ENCODE measurements at places on chromosomes 5 and 9.
A peak's percentile ranks its signal among the peaks of the same experiment; 100 is the strongest.

GRCh38 chr5:40603378-40603777, 76.3 kb upstream of the PTGER4 start:
- no peak for DNase-seq

GRCh38 chr9:17742067-17742466, 163.2 kb downstream of the SH3GL2 start:
- no peak for DNase-seq

DNA sequence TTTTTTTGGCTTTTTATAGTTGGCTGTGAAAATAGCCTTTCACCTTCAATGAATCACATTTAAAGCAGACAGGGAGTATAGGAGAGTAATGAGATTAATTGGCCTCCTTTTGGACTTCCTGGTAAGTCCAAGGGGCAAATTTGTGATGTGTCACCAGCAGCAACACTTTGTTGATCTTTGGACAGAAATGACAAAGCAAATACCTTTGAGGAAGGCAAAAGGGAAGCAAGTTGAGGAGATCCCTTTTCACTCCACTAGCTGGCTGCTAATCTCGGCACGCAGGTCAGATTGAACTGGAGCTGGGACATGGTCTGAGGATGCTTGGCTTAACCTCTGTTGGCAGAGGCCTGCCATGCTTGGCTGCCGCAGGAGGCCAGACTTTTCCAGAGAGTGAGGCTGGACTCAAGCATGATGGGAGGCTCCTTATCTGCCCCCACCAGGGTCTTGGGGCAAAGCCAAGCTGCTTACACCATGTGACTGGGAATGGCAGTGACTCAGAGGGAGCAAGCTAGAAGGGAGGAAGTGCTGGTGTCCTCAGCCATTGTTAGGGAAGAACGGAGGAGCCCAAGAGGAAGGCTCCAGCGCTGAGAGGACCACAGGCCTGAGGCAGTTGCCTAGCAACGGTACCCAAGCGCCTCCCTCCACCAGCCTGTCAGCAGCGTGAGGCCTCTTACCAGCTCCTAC, 174.5 kb upstream of the MAP1B start:
- DNase-seq = no peak

DNA sequence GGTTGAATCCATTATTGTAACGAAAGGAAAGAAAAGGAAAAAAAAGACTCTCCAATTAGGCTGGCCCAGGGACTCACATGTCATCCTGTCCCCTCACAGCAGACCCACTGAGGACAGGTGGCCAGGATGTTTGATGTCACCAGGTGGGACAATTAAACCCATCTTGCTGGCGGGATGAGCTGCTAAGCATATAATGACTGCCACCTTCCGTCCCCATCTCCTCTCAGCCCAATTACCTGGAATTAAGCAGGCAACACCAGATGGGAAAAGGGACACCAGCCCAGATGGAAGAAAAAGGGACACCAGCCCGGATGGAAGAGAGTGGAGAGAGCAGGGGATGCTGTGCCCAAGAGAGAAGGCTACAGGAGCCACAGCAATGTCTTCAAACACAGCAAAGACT, 116.6 kb upstream of the SARDH start:
- DNase-seq = no peak

- DNase-seq = no peak
Measured at GRCh38 chr5:170179626-170180025, 53.2 kb upstream of the C5orf58 start.

DNA sequence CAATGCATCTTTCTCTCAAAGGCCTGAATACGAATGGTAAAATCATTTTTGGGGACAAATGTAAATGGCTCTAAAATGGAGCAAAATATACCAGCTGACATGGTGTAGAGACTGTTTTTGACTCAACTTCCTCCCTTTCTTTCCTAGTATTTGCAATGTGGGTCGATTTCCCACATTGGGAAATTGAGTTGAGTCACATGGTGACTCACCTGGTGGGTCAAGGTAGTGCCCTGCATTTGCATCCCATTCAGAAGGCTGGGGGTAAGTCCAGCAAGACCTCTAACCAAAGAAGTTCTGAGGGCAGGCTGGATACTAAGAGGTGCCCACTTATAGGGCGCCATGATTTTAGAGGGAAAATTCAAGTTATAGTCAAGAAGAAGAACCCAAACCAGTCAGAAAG, 179.6 kb upstream of the MPDZ start:
- no peak for DNase-seq

- DNase-seq = no peak
Measured at GRCh38 chr9:92439921-92440750, 15.9 kb upstream of the OMD start.

DNA sequence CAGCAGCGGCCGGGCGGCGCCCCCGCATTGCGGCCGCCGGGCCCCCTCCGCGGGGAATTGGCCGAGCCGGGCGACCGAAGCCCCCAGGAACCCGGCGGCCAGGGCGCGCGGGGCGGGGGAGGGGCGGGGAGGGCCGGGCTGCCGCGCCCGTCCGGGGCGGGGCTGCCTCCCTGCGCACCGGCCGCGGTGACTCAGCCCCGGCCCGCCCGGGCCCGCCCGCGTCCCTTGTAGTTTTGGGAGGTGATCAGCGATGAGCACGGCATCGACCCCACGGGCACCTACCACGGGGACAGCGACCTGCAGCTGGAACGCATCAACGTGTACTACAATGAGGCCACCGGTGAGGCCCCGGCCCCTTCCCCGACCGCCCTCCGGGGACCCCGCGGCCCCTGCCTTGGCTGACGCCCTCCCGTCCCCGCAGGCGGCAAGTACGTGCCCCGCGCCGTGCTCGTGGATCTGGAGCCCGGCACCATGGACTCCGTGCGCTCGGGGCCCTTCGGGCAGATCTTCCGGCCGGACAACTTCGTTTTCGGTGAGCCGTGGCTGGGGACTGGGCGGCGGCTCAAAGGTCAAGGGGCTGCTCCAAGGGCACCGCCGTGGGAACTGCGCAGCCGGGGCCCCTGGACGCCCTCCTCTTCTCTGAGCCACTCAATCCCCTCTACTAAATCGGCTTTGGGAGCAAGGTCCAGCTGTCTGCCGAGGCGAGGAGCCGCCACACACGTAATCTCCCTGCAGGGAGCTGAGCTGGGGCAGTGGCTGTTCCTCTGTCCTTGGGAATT, 592 bp downstream of the TUBB4B start:
- peak; percentile 85 for DNase-seq

GRCh38 chr9:124242331-124243194, 15.2 kb upstream of the NEK6 start:
- DNase-seq = no peak

GRCh38 chr9:21779397-21779796, 23.0 kb upstream of the MTAP start:
- no peak for DNase-seq

Measured in activated CD8-positive, alpha-beta memory T cell treated with anti-CD3 and anti-CD28 coated beads for 24 hours (primary cell).